ENCODE measurements at places on chromosomes 3 and 15.

DNA sequence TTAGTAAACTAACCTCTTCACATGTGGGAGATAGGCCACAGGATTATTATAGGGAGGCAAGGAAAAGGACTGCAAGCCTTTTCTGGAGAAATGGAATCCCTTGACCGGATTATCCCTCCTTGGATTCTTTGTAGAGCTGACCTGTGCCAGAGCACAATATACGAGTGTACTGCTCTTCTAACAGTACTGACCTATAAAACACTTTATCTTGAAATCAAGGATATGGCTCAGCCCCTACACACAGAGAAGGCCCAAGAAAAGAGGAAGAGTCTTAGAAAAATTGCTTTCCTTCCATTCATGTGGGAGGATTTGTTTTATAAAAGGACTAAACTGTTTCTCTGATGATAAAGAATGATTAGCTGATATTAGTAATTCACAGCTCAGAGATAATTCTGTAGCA, 42.2 kb downstream of the DMXL2 start:
- no peak for DNase-seq

GRCh38 chr15:57160823-57161560, 215.3 kb upstream of the CGNL1 start:
- no peak for DNase-seq

GRCh38 chr15:69556344-69556743, 103.7 kb downstream of the RPLP1 start:
- DNase-seq: no peak

DNA sequence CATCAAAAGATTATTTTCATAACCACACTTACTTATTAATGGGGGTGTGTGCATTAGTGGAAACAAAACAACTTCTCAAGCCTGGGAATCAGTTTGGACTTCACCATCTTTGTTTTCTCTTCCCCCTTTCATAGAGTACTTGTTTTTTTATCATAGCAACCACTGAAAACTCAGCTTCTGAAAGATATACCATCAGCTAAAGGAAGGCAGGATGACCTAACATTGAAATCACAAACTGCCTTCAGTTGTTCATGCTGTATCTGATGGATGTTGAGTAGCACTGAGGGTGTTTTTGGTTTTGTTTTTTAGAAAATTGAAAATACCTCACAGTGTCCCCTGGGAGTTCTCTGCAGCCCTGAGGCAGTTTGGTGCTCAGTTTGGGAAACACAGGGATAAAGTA, 46.5 kb downstream of the NEK10 start:
- no peak for DNase-seq

- DNase-seq: no peak
Observed at GRCh38 chr15:96320703-96321638, 9.5 kb upstream of the NR2F2 start.

- DNase-seq: no peak
Observed at GRCh38 chr15:37880009-37880834, 54.2 kb upstream of the TMCO5A start.

All from liver (tissue), 10 donors.